ENCODE measurements at places on chromosomes 12 and 14.

DNA sequence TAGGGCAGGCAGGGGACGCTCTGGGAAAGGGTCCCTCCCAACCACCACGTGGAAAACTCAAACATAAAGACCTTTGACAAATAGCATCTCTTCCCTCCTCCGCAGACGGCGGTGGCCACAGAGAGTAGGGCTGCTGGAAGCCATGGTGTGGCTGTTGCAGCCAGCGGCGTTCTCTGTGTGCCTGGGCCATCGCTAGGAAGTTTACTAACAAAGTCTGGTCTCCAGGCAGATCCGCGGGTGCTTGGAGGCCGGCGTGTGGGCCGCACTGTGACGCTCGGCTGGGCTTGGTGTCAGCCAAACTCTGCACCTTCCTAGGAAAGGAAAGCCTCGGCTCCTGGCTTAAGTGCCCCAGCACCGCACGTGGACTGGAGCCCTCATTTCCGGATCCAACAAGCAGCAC, 65.6 kb downstream of the CCDC88C start:
- no peak for DNase-seq

DNA sequence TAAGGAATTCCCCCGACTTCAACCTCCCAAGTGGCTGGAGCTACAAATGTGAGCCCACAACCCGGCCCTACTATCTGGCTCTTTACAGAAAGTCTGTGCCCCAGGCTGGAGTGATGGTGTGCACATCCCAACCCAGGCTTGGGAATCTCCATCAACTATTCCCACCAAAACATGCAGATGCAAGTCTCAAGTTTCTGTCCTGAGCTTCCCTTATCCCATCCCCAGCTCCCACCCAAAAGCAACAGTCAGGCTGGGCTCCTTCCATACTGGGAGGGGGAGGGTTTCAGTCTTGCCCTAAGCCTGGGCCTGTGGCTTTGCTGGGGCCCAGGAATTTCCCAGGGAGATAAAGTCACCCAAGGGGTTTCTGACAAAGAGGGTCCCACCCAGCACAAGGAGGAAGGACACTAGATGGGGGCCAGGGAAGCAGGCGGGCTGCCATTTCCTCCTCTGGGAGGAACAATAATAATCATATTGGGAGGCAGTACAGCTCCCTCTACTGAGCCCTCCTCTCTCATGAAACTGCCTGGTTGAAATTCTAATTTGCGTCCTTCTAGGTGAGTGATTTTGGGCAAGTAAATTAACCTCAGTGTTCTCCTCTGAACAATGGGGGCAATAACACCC, 8.0 kb downstream of the SLC8B1 start:
- DNase-seq, result no peak

DNA sequence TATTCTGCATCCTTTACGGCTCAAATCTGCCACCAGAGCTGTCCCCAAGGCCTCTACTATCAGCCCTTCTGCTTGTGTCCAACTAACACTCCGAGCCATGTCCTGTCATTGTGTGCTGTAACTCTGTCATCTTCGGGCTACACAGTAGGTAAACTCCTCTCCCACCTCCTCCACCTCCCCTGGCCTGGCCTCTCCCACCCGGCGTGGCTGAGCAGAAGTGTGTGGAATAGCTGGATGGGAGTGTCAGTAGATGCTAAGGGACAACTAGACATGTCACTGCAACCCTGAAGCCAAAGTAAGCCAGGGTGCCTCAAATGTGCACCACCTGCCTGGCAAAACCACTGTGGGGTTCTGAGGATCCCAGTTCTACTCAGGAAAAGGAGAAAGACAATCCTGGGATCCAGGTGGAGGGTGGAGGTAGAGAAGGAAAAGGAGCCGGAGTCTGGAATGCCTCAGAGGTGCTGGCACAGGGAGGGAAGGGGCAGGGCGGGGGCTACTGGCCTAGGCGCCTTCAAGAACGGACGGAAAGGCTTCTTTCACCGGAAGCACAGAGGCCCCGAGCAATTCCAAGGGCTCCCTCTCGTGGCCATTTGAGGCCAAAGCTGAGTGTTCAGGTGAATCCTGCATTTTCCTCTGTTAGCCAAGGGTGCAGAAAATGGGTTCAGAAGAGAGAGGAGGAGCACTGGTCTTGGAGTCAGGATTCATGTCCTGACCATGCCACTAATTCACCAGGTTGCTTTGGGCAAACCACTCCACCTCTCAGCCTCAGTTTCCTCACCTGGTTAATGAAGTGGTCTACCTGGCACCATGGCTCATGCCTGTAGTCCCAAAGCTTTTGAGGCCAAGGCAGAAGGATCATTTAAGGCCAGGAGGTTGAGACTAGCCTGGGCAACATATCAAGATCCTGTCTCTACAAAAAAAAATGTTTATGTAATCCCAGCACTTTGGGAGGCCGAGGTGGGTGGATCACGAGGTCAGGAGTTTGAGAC, 20.5 kb upstream of the FAM181A start:
- peak; percentile 77 for DNase-seq

- DNase-seq, result no peak
These were observed 574 bp downstream of the PAWR start for GRCh38 chr12:79690142-79690637.

GRCh38 chr14:52683985-52684520, 11.3 kb downstream of the ERO1A start:
- DNase-seq, result no peak

DNA sequence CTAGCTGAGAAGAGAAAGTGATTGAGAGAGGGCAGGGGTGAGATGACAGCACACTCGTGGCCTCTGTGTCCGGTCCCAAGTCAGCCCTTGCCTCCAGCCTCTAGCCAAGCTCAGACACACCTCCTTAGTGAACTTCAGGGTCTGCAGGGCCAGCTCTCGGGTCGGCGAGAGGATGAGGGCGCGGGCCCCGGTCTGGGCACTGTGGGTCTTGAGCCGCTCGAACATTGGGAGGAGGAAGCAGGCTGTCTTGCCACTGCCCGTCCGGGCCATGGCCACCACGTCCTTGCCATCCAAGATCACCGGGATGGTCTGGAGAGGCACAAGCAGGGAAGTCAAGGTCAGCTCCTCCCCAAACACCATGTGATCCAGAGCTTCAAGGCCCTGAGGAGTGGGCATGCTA, 6.3 kb downstream of the DDX54 start:
- DNase-seq, result no peak

DNA sequence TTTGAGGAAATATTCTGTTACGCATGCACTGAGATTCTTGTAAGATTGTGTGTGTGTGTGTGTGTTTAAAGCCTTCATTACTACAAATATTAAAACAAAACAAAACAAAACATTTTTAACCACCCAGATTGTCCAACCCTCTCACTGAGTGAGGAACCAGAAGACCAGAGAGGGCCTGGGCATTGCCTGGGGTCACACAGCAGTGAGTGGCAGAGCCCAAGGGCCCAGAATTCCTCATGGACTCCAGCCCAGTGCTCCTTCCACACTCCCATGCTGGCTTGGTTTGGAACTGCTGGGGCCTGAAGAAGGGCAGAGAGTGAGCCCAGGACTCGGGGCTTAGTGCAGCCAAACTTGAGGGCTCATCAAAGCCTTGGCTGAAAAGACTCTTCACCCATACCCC, 1.6 kb upstream of the OTUB2 start:
- no peak for DNase-seq

- no peak for DNase-seq
These were observed 882 bp upstream of the IL23A start for GRCh38 chr12:56337753-56338251.

DNA sequence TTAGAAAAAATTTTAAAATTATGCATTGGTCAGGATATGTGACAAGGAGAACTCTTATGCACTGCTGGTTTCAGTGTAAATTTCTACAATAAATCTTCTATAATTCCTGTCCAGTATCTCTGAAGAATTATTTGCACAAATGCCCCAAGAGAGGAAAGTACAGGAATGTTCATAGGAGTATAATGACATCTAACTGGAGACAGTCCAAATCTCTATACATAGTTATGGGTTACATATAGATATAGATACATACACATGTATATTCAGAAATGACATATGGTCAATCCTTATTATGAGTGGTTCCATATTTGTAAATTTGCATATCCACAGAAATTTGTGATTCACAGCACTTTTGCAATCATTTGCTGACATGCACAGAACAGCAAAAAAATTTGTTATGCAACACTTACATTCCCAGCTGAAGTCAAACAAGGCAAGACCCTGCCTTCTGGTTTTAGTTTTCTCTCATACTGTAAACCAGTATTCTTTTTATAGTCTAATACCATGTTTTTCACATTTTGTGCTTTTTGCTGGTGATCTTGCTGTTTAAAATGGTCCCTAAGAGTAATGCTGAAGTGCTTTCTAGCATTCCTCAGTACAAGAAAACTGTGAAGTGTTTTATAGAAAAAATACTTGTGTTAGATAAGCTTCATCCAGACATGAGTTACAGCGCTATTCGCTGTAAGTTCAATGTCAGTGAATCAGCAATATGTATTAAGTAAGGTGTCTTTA, 103.8 kb downstream of the SLC16A7 start:
- DNase-seq, result no peak

GRCh38 chr12:74801625-74802024, 264.0 kb downstream of the ATXN7L3B start:
- DNase-seq, result no peak

All from activated CD4-positive, alpha-beta memory T cell treated with anti-CD3 and anti-CD28 coated beads, Interleukin-2, amount 10 ng/mL, durations not matched to agents 7 days and 5 days (primary cell).